Mesothelial cell of epicardium (in vitro differentiated cells): ENCODE measurements at places on chromosomes 4 and X. TPM values are rescaled to one million over a fixed set of nuclear protein-coding genes. Genes with fewer than 3 reads are reported as not detected.

- no peak for DNase-seq
Measured at GRCh38 chr4:138908134-138908533, 107.4 kb upstream of the NOCT start.

GRCh38 chrX:107716118-107716684 lies 59.4 kb downstream of the TSC22D3 start:
- no peak for DNase-seq

- DNase-seq, result no peak
Measured at GRCh38 chr4:77443941-77444340, 161.7 kb upstream of the CXCL13 start.

- DNase-seq, result no peak
Measured at GRCh38 chrX:129694805-129695204, 40.0 kb upstream of the APLN start.

DNA sequence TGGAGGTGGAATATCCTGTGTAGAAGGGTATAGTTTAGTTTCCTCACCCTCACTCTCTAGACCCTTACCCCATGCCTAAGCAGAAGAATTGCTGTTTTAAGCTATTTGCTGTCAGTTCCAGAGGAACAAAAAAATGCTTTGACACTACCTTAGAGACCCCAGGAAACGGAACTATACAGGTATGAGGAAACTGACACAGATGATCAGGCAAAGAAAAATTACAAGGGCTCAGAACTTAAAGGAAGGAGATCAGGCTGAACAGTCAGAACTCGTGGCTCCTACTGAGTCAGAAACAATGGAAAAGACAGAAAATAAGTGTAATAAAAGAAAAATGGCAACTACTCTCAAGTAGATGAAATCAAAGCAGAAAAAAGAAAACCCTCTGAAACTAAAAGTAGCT lies 65.6 kb downstream of the BANK1 start:
- no peak for DNase-seq

- DNase-seq, result peak; percentile 68
Measured at GRCh38 chrX:4547213-4547836, 833.9 kb upstream of the PRKX start.

GRCh38 chr4:88659055-88659889 lies 38.4 kb downstream of the NAP1L5 start:
- DNase-seq, result no peak

DNA sequence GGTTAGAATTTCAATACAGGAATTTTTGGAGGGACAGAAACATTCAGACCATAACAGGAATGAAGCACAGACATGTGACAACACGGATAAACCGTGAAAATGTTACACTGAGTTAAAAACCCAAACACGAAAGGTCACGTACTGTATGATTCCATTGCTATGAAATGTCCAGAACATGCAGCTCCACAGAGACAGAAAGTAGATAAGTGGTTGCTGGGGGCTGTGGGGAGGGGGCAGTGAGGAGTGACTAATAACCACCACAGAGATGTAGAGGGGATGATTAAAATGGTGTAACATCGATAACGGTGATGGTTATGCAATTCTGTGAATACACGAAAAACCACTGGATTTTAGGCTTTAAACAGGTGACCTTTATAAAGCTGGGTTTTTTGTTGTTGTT lies 8.3 kb downstream of the GPR143 start:
- no peak for DNase-seq

- DNase-seq, result no peak
Measured at GRCh38 chr4:129232589-129233337, 136.8 kb downstream of the C4orf33 start.

SPANXD gene
- 0.36 to 0.82 TPM (median 0.58 TPM) in 3 replicates for total RNA-seq

EGFL6 gene
- total RNA-seq, result 8.4 to 12.3 TPM (median 11.3 TPM) in 3 replicates

NAA11 gene
- not detected in 3 replicates for total RNA-seq

DNA sequence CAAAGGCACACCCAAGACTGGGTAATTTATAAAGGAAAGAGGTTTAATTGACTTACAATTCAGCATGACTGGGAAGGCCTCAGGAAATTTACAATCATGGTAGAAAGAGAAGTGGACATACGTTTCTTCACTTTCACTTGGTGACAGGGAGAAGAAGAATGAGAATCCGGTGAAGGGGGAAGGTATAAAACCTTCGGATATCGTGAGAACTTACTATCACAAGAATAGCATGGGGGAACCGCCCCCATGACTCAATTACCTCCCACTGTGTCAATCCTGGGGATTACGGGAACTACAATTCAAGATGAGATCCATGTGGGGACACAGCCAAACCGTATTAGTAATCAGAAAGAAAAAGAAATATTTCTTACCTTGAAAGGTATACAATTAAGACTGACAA lies 782.9 kb upstream of the HS3ST1 start:
- DNase-seq, result no peak

- DNase-seq, result no peak
Measured at GRCh38 chr4:82721819-82722423, 76.7 kb downstream of the SCD5 start.

CD40LG gene
- not detected in 3 replicates for total RNA-seq

FAM193A gene
- 44.3 to 48.1 TPM (median 44.5 TPM) in 3 replicates for total RNA-seq

DNA sequence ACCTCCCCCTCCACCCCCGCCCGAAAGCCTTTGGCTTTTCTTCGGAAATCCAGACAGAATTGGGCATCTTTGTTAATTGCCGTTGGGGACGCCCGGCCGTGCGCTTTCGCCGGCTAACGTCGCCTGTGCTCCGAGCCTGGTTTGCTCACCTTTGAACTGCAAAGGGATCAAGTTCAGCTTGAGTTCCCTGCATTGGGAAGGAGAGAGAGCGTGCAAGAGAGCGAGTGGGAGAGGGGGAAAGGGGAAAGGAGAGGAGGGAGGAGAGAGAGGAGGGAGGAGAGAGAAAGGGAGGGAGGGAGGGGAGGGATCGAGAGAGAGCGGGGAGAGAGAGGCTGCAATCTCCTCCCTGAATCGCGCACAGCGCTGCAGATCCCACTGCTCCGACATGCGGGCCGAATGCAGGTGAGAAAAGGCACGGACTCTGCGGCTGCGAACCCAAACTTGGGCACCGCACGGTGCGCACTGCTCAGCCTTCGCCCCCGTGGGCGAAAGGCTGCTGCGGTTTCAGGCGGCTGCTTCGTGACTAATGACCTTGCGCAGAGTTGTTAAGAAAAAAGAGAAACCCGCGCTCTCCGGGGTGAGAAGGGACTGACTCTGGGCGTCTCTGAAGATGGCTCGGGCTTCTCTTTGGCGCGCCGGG lies at the start of gene PCDH7:
Gene PCDH7, plus strand, starts transcription at position 349 of the 640 bp plus-strand sequence. CDS start 1,054 bp downstream, outside the sequence.
- peak; percentile 57 for DNase-seq

DNA sequence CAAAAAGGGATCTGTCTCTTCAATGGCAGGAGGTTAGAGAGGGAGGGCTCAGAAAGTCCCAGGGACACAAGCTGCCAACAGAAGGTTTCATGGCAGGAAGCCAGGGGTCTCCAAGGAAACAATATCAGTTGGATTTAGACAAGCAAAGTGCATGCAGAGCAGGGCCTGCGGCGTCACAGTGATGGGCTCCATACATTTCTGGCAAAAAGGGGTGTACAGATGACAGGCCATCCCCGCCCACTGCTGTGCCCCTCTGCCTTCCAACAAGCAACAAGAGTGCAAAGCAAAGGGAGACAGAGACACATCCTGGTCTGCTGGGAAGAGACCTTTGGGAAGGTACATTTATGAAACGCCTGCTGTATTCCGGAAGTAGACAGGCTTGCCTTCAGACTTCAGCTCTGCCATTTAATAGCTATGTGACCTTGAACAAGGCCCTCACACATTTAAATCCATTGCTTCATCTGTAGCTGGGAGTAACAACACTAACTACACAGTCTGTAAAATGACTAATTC lies 121.2 kb downstream of the AFAP1 start:
- DNase-seq, result no peak

GRCh38 chr4:1266881-1267763 lies 18.2 kb upstream of the CTBP1 start:
- no peak for DNase-seq

DNA sequence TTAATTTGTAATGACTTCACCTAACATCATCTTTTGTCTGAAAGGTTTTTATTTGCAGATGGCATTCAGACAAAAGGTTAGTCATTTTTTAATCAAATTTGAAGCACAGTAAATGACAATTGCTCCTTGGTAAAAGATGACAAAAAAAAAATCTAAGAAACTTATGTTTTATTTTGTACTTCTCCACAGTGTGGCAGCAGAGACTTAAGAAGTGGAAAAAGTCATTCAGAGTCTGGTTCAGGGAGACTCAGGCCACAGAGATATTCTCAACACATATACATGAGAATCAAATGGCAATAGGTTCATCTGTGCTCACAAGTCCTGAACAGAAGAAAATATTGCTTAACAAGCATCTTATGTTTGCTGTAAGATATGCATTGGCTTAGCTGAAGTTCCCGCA lies 436.2 kb downstream of the KCNIP4 start:
- DNase-seq, result no peak

DNA sequence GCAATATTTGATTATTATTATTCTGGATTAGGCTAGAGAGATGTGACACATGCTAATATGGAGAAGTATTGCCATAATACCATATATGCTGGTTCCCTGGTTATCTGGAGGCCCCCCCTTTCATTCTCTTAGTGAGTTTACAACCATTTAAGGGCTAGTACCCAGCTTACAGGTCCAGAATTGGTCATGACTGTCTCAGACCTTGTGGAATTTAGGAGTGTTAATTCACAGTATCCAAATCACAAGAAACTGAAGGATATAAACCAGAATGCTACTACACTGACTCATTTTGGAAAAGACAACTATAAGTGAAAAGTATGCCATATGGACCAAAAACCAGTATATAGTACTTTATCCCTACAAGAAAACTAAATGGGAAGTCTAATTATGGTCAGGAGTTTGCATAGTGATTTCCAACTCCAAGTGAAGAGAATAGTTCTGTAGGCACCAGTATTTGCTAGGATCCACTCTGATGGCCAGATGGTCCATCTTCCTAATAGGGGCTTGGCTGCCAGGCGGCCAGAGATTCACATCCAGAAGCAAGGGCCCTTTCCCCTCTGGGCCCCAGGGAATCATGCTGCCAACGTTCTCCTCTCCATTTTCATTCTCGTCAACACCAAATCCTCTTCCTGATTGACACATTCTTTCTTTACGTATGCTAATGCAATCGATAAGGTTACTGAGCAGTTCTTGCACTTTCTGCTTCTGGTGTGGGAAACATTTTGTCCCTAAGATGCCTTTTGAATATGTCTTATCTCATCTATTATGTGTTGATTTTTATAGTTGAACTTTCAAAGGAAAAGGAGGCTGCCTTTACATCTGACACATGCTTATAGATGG lies 123.6 kb downstream of the SHROOM3 start:
- DNase-seq, result no peak

DNA sequence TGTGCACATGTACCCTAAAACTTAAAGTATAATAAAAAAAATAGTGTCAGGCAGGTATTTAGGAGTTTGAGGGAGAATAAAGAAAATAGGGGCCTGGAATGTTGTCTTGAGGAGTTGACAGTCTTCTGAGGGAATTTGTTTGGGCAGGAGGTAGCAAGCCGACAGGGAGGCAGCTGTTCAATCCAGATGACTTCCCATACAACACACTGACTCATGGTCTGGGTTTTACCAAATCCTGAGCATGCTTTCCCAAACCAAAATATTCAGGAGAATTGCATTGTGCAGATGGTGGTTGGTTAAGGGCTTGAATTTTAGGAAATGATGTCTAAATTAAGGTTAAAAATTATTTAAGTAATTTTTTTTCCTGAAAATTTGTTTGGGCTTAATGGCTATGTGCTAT lies 430.0 kb downstream of the INPP4B start:
- no peak for DNase-seq
